ENCODE measurements at places on chromosomes 4 and X.

GRCh38 chr4:34046580-34046979 lies 2197.7 kb downstream of the ARAP2 start:
- DNase-seq, result peak; percentile 34

GRCh38 chr4:139314047-139314800 lies 11.9 kb upstream of the NDUFC1 start:
- DNase-seq, result no peak

DNA sequence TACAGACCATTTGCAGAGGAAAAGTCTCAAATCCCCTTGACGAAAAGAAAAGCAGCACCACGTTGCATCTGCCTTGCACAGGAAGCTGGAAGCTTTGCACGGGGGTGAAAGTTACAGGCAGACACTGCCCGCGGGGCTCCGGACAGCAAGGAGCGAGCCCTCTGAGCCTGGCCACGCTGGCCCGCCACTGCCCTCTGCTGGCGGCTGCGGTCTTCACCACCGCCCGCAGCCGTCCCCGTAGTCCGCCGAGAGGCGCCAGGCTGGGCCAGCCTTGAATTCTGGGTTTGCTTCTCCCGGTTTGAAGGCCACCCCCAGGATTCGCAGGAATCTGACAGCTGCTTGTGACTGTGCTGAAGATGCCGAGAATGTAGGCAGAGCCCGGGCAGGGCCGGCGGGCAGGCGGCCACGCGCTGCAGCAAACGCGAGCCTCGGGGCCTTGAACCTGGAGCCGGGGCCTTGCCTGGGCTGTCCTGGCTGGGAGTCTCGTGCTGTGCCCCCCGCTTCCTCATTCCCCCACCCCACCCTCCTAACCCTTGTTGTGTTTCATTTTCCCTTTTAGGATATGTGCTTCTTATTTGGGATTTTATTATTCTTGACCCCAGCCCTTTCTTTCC lies 49.2 kb downstream of the ENPP6 start:
- DNase-seq, result peak; percentile 47

DNA sequence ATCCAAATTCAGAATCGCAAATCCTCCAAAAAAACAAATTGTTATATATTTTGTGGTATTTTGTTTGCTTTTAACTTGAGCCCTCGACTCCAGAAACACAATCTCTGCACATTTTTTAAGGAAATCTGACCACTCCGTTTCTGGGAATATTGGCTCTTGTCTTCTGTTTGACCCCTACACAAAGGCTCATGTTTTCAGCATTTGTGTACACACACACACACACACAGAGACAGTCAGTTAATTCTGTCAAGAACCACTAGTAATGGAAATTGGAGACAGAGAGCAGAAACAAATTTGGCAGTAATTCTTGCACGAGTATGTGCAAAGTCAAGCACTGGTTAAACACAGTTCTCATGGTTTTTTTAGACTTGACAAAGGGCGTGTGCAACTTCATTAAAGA lies 115.4 kb downstream of the AFAP1 start:
- DNase-seq, result peak; percentile 76

GRCh38 chr4:87489678-87490077 lies 39.5 kb downstream of the SPARCL1 start:
- DNase-seq, result no peak

DNA sequence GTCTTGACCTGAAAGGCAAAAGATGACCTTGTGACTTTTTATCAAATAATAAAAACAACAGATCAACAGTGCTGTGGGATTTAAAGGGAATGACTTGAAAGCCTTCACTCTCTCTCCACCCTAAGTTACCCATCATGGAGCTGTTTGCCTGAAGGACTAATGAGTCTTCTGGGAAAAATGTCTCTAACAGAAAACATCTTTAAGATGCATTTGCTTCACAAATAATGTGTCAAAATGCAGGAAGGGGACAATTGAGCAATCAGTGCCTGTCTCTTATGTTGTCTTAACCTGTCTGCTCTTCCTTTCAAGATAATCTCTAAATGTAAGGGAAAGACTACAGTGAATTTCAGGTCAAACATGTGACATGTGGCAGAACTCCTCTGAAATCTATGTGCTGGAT lies 766.6 kb downstream of the PDHA2 start:
- DNase-seq, result no peak

GRCh38 chrX:580030-580429 lies 50.6 kb upstream of the SHOX start:
- DNase-seq, result no peak

DNA sequence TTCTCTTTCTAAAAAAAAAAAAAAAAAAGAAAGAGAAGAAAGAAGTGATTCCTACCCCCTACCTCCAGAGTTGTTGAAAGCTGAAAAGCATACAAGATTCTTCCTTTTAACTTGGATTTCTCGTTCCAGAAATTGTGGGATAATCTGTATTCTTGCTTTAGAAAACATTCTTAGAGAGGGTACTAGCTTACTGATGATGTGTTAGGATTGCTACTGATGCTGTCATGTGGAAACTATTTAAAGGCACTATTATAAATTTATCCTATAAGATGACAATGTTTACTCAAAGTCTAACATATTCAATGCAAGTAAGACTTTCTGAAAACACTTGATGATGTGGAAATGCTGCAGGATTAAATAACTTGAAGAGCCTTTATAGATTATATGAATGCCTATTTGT lies 204.0 kb upstream of the PUDP start:
- peak; percentile 59 for DNase-seq

GRCh38 chr4:121684561-121684960 lies 12.2 kb downstream of the ANXA5 start:
- DNase-seq, result no peak

- DNase-seq, result no peak
Measured at GRCh38 chr4:81375745-81376144, 96.0 kb downstream of the RASGEF1B start.

DNA sequence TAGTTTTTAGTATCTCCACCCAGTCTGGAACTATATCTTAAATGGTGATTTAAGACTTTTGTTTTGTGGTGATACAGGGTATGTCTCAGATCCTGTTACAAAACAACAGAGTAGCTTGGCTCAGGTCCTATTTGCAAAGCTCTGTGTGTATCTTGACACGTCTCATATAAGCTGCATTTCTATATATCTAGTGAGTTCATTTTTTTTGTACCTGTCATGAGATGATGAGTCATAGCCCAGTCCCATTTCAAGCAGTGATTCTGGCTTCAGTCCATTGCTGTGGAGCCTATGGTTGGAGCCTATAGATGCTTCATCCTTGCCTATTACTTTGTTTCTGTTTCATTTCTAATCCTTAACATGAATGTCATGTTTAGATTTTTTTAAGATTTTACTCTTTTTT lies 23.0 kb downstream of the GRXCR1 start:
- DNase-seq, result no peak

GRCh38 chr4:25694466-25694865 lies 38.8 kb downstream of the SLC34A2 start:
- DNase-seq, result peak; percentile 1

DNA sequence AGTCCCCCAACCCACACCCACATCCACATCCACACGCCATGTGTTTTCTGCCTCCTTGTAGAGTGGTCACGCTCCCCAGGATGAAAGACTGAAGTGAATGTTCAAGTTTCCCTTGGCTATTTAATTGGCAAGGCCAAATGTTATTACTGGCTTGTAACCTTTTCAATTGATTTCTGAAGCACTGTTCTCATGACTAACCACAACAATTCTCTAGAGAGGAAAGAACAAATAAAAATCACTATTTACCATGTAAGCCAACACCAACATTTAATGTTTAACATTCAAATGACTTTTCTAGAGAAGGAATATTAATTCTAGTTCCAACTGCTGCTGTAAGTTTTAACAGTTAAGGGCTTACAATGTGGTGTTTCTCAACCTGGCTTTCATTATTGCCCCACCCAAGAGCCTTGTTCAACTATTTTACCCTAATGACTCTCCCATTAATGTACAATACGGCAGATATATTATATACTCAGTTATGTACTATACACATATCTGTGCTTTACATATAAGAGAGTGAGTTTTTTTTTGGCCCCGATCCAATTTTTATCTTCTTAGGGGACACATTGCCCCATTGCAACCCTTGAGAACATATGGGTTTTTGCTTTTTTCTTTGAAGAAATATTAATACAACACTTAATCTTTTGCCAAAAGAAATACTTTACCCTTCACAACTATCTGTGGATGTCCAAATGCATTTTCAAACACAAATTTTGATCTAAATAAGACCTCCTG lies 46.5 kb downstream of the RELL1 start:
- DNase-seq, result no peak

DNA sequence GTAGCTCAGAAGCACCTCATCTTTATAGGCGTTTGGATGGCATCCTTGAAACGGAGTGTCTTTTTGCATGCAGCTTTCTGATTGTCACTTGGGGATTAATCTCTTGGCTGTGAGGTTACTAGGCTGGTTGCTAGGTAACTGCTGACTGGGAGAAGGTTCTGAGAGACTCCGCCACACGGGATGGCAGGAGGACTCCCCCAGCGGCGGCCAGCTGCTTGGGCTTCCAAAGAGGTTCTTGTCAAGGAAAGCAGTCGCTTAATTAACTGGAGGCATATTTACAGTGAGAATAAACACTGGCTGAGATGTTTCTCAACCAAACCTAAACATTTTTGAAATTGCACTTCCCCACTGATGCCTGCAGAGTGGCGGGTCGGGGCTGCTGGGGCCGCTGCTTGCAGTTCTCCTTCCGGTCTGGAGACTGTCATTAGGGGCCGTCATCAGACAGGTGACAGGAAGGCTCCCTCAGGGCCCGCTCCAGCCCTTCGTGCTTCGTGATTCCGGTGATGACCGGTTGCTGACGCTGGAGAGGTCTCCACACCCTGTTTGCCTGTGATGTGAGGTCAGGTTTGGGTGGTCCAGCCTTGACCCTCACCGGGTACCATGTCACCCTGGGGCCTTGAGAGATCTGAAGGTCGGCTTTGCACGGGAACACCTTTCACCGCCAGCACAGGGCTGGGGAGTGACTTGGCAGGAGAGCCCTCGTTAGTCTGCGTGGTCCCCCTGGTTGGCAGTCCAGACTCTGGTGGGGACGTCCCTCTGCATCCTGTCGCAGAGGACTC lies 9.1 kb downstream of the NSG1 start:
- DNase-seq, result peak; percentile 53

DNA sequence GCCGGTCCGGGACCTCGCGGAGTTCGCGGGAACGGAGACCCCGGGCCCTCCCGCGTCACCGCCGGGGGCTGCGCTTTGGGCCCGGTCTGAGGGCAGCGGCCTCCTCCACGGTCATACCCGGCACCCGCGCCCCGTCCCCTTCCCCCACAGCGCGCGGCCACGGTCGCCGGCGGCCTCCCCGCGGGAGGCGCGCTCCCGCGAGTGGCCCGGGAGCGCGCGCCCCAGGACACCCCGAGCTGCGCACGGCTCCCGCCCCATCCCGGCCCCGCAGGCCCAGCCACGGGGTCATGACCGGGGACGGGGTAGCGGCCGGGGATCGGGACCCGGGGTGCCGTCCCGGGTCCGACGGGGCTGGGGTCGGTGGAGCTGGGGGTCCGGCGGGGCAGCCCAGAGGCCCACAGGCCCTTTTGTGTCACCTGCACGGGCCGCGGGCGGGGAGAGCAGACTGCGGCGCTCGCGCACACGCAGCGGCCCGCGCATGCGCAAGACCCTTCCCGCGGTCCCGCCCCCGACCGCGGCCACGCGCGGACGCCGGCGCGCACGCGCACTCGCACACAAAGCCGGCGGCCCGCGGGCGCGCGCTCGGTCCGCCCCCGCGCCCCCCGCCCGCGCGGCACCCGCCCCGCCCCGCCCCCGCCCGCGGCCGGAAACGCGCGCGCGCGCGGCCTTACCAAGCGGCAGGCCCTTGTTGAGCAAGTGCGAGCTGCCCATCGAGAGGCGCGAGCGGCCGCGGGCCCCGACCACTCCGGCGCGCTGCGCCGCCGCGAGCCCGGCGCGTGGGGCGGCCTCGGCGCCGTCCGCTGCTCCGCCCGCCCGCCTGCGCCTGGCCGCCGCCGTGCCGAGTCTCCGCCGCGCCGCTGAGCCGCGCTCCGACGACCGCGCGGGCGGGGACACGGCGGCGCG lies at the start of gene CTBP1:
Gene CTBP1, minus strand, starts transcription at position 886 of the 903 bp plus-strand sequence. CDS start 7,799 bp downstream, outside the sequence.
- DNase-seq, result peak; percentile 83

All from IMR-90 (cell line).